Suppressor macrophage treated with lipopolysaccharide for 4 hours (primary cell): ENCODE measurements at places on chromosomes 5 and 9.

- peak; percentile 55 for DNase-seq
Observed at GRCh38 chr5:21810737-21811316, 1042.3 kb downstream of the CDH12 start.

DNA sequence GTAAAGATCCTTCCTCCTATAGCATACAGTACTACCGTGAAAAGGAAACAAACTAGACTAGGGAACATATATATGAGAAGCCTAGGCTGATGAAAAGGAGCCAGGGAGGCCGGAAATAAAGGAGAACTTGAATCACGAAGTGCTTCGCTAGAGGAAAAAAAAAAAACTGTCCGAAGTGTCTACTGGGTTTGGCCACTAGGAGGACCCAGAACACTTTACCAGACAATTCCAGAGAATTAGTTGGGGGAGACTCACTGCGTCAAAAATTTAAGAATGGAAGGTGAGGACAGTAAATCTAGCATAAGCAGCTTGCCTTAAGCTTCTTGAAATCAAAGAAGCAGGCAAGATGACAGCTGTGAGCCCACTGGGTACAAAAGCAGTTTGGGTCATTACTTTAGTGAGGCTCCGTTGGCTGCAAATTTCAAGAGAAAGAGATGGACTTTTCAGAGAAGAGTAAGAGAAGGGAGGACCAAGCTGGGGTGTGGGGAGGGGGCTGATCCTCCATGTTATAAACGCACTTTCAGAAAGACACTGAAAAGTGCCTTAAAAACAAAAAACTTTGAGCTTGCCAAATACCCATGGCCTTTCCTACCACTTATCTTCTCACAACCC lies 47.4 kb downstream of the P4HA2 start:
- DNase-seq, result peak; percentile 69

DNA sequence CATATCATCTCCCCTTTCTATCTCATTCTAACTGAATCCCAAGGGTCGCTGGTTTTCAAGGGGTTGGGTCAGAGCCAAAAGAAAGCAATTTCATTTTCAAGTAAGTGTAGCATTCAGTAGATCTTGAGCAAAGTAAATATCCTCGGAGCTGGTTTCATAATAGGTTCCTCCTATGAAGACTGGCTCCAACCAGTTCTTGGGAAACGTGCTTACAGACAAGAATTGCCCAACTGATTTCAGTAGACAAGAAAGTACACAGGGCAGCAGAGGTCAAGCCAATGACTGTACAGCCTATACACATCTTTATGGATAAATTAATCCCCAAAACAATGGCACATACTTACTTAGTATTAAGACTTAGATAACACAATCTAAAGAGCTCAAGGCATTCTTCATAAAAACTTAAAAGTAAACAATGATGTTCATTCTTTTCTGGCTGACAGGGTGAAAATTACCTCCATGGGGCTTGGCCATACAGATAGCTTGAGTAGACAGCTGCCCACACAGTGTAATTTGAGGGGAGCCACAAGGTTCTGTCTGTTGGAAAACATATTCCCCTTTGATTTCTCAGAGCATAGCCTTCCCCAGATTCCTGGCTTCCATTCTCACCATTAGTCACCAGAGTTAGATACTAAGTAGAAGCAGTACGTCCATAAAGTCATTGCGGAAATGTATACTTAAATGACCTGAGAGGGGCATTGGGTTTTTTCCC lies 163.9 kb downstream of the ARRDC3 start:
- DNase-seq, result peak; percentile 92

GRCh38 chr5:59596586-59597350 lies 296.8 kb downstream of the PDE4D start:
- peak; percentile 71 for DNase-seq

DNA sequence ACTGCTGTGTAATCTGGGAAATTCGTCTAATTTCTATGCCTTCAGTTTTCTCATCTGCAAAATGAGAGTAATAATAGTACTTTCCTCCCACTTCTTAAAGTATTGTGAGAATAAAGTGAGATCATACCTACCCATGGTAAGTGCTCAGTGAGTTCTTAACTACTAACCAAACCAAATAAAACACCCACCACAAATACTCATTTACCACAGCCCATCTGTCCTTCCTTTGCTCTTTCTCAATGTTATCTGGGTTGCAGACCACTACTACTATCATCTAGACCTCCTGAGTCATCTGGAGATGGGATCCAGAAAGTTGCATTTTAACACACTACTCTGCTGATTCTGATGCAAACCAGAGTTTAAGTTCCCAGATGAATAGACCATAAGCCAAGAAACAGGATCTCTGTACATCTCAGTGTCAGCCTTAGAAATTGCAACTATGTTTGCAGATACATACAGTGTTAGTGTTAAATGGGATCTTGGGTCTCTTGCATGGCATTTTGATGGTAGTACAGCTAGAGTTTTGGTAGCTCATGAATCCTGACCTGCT lies 105.4 kb upstream of the ATP10B start:
- DNase-seq, result no peak
